Stimulated activated naive CD4-positive, alpha-beta T cell treated with Interleukin-2 at 50 U/mL for 16 hours (primary cell): ENCODE measurements at places on chromosomes 3 and 15.

DNA sequence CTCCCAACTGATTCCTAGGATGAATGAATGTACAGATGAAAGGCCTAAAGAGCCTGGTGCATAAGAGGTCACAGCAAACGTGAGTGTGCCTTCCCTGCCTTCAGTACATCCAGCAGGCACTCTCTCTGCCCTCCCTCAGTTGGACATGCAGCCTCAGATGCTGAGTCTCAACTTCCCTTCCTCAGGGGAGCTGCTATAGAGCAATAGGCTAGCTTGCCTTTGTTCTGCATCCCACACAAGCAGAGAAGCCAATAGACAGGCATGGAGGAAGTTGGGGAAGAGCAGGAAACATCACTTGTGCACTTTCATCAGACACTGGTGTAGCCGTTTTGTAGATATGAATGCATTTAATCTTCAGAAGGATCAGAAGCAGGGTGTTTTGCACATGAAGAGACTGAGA is 147.5 kb upstream of the THBS1 start:
- no peak for DNase-seq

- no peak for DNase-seq
Observed at GRCh38 chr3:128698211-128699047, 27.6 kb upstream of the RAB7A start.

DNA sequence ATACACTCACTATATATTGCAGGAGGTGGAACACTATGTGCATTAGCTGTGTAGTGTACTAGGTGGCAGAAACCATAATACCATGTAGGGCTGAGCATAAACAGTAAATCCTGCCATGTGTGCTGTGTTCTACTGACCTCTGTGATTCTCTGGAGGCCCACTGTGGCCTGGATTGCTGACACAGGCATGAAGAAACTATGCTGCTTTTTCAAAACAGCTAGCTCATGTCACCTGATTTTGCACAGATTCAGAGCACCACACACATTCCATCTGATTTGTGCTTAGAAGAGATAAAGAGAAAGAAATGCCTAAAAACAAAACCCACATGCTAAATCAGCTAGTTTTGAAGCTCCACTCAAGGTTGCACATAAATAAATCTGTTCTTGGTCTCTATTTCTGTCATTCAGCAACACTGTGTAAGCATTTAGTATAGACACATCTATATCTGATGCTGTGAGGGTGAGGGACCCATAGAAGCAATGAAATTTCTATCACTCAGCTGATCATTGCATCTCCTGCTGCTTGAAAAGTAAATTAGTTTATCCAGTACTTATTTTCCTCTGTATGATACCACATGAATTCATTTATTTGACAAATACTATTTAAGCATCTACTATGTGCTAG is 1007.7 kb upstream of the SEMA6D start:
- no peak for DNase-seq

DNA sequence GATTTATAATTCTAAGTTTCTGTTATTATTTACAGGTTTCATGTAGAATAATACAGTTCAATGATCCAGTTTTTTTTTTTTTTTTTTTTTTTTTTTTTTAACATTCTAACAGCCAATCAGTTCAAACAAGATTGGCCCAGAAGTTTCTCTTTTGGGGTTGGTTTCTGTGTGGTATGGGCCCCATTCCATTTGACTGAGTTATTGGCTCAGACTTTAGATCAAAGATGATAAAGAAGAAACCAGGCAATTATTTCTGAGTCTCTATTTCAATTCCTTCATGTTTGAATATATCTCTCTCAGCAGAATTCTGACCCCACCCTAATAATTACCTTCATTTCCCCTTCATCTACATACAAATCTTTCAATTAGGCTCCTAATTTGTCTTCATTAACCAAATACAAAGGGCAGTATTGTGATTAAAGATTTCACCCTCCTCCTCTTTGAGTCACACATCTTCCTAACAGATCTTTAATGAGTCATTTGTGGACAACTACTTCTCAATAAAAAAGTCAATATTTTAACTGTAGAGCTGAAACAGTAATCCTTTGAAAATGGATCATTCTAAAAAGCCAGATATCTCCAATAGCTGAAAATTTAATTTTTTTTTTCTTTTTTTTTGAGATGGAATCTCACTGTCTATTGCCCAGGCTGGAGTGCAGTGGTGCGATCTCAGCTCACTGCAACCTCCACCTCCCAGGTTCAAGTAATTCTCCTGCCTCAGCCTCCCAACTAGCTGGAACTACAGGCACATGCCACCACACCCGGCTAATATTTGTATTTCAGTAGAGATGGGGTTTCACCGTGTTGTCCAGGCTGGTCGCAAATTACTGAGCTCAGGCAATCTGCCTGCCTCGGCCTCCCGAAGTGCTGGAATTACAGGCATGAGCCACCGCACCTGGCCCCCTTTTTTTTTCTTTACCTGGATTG is 878.8 kb downstream of the NAALADL2 start:
- DNase-seq: no peak

- peak; percentile 12 for DNase-seq
Observed at GRCh38 chr15:69679623-69680228, 227.1 kb downstream of the RPLP1 start.
